ENCODE measurements at places on chromosomes 6 and 20.

DNA sequence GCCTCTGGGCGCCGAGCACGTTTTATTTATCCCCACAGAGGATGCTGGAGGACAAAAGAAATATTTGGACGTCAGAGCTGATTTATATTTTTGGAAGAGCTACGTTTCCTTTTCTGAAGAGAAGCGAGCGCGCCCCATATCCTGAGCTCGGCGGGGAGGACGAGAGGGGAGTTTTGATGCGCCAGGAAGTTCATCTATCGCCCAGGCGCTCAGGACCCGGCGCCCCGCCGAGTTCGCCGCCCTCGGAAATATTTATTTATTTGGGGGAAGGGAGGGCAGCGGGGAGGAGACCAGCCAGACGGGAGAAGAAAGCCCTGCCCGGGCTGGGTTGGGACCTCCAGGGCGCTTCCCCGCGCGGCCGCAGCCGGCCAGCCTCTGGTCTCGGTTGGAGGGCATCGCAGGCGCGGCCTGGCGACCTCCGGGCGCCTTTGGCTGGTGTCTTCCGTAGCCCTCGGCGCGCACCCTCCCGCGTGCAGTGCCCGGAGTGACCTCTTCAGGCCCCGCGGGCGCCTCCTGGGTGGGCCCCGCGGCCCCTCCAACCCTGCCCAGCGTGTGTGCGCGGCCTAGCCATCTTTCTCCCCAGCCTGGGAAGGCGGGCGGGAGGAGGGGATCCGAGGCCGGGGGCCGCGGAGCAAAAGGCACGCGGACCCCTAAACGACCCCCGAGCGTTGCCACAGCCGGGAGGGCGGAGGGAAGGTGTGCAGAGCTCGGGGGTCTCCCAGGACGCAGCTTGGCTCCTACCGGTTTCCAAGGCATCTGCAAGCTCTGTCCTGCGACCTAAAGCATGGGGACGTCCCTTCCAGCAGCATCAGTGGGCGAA lies 5.4 kb upstream of the FOXF2 start:
- no peak for DNase-seq

DNA sequence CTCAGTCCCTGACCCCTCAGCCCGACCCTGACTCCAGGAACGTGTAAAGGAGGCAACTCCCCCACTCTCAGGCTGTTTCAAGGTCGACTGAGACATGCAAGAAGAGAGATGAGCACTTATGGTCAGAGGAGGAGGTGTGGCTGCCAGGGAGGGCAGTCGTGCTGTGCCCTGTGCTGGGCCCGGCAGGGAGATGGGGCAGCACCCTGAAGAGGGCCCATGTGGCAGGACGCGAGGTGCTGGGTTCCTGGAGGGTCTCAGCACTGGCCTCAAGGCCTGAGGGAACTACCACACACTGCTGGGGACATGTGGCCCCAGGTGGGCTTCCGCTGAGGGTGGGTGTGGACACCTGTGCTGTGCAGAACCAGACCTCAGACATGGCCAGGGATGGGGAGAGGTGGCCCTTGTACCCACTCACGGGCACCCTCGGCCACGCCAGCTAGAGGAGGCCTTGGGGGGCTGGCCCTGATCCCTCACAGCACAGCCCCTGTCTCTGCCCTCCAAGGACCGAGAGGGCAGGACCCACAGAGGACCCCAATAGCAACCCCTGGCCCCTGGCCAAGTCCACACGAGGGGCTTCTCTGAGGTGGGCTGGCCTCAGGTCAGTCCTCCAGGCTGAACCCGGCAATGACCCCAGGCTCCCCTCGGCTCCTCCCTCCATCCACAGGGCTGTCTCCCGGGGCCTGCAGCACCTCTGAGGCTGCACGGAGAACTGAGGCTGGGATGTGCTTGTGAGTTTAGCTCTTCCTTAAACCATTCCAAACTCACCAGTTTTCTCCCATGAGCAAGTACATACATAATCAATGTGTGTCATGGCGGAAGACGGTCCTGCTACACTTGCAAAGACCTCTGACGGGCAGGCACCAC lies 8.7 kb downstream of the SLC2A4RG start:
- DNase-seq: no peak

GRCh38 chr20:35314816-35315631 lies 22.8 kb upstream of the FAM83C start:
- DNase-seq: no peak

GRCh38 chr6:121881974-121882667 lies 446.7 kb downstream of the GJA1 start:
- no peak for DNase-seq

DNA sequence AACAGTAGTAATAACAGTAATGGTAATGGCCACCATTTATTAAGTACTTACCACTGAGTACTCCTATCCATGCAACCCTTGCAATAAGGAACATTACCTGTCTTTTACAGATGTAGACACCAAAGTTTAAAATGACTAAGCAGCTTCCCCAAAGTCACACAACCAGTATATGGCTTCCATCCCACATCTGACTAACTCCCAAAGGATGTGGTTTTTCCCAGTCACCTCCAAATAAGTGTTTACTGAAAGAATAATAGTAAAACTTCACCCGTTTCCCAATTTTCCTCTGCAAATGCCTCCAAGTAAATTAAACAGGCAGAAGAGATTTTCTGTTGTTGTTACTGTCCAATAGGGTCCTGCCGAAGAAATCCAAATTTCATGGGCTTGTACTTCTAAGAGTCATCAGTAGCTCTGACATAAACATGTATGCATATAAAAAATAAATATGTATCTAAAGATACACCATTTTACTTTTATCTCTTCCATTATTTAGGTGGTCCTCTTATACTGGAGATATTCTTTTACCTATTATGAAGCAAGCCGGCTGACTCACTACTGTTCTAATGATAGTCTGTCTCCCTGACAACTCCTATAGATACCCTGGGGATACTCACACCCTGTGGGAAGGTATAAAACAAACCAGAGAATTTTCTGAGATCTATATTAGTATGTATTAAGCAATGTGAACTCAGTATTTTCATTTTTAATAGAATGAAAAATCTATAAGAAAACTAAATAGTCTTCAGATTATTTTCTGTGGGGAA lies 77.9 kb upstream of the ID4 start:
- DNase-seq: no peak

DNA sequence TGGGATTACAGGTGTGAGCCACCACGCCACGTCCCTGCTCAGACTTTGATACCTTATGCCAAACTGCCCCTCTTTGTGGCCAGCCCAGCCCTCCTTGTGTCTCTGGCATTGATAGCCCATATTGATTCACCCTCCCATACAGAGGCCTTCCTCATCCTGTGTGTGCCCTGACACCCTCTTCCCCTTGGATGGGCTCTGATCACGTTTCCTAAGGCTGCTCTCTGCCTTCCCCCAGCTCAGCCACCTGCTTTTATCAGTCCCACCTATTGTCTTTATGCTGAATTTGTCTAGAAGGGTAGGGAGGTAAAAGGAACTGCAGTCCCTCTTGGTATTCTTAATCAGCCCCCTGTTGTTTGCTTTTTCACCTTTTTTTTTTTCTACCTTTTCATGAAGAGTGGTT lies 95.9 kb downstream of the CDKAL1 start:
- DNase-seq: peak; percentile 9

- no peak for DNase-seq
Observed at GRCh38 chr6:52551483-52552277, 25.2 kb downstream of the TRAM2 start.

DNA sequence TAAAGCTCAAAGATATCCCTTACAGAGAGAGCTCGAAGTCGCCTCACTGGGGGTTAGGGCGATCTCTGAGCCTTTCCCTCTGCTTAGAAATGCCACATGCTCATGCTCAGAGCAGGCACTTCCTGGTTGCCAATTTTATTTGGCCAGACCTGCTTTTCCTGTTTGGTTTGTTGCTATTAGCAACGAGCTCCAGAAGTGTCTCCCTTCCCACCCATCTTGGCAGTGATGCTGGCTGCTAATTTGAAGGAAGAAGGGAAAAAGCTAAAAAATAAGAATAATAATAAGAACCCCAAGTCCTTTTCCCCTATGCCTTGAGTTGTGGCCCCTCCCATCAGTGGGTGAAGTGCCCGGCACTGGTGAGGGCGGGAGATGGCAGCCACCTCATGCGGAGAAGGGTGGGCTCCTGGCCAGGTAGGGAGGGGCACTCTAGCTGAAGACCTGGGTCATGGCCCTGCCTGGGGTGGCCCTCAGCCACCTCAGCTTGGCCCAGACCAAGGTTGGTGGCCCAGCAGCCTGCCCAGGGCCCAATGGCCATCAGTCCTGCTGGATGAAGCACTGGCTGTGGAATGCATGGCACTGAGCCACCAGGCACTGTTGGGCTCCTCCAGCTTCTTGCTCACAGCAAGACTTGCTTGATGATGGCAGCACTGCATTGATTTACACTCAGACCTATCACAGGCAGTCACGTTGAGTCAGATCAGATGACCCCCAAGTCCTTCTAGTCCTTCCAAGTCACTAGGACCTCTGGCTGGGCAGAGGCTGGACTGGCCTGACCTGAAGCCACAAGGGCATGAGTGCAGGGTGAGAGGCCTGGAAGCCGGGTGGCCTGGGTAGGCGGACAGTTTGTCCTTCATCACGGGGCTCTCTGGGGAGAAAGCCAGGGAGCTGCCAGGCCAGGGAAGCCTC lies 79.0 kb downstream of the SYNJ2 start:
- no peak for DNase-seq

DNA sequence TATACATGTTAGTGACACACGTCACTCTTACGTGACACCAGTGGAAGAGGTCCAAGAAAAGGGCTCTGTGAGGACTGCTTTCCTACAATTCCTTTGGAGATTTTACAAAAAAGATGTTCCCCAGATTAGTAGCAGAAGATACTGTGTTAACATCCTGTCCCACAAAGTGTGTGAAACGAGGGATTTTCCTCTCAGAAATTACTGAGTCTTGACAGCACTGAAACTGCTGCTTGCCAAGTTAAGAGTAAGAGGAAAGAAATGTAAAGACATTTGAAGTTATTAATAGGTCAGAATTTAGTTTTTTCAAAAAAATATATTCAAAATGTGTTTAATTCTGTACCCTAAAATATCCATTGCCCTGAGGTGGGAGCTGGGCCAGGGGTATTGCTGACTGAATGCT lies 58.8 kb upstream of the MAP7 start:
- DNase-seq: no peak

- no peak for DNase-seq
Observed at GRCh38 chr20:54208548-54209176, 775 bp downstream of the PFDN4 start.

- DNase-seq: no peak
Observed at GRCh38 chr6:136786658-136787057, 5.6 kb downstream of the MAP3K5 start.

DNA sequence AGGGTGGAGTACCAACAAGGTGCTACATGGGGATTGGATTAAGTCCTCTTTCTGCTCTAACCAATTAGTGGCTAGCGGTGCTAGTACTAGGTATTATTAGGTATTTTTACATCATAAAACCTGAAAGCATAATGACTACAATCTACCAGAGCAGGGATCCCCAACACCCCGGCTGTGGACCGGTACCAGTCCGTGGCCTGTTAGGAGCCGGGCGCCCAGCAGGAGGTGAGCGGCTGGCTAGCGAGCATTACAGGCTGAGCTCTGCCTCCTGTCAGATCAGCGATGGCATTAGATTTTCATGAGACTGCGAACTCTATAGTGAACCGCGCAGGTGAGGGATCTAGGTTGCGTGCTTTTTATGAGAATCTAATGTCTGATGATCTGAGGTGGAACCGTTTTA lies 9.1 kb upstream of the CD40 start:
- no peak for DNase-seq

GRCh38 chr6:64580346-64580745 lies 944.7 kb downstream of the PHF3 start:
- no peak for DNase-seq

DNA sequence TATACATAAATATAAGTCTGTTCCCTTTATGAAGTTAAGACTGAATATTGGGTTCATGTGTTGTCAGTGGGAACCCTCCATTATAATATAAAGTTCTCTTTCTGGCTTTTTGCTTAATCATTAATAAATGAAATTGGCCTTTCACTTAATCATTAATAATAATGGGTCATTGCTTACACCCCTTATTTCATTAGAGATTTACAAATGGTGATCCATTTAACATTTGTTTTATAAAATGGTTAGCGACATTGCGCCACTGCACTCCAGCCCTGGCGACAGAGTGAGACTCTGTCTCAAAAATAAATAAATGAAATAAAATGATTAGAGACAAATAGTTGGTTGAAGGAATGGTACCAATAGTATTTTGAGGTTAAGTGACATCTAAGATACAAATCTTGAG lies 18.5 kb downstream of the DDX43 start:
- no peak for DNase-seq

DNA sequence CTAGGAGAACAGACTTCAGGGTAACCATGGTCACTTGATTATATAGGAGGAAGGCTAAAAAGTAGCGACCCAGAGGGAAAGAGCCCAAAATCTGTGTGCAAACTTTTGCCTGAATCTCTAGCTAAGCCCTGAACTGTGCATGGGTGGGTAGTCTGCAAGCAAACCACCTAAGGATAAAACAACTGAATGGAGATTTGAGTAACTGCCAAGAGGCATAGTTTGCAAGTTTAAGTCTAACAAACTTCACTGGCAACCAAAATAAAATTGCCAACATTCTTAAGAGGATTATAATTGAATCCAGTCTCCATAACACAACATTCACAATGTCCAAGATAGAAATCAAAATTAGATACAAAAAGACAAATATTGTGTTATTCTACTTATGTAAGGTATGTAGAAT lies 192.0 kb upstream of the PLN start:
- no peak for DNase-seq

GRCh38 chr6:163387317-163387716 lies 27.2 kb upstream of the QKI start:
- no peak for DNase-seq

DNA sequence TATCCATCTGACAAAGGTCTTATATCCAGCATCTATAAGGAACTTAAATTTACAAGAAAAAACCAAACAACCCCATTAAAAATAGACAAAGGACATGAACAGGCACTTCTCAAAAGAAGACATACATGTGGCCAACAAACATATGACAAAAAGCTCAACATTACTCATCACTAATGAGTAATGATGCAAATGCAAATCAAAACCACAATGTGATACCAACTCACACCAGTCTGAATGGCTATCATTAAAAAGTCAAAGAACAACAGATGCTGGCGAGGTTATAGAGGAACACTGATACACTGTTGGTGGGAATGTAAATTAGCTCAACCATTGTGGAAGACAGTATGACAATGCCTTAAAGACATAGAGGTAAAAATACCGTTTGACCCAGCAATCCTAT lies 13.9 kb downstream of the MACROD2 start:
- DNase-seq: no peak

- DNase-seq: no peak
Observed at GRCh38 chr20:60653111-60653845, 598.8 kb upstream of the CDH4 start.

DNA sequence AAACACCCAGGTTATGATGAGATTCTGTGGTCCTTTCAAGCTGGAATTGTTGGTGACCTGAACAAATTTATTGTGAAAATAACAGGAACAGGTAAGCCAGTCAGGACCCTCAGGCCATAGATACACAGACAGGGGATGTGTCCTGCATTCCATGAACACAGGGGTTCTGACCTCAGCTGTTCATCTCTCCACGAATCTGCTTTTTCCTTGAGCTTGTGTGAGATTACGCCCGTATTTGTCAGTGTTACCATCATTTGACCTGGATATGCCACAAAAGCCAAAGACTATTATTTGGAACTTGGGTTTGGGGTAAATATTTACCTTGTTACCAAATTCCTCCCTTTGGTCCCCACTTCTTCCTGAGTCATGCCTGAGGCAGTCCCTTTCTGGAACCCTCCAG lies 288.9 kb downstream of the PREX1 start:
- peak; percentile 42 for DNase-seq

All from NT2/D1 (cell line).